KBM-7 (cell line): ENCODE measurements at places on chromosomes 1 and 21.

- peak; percentile 47 for DNase-seq
Observed at GRCh38 chr21:14120091-14120734, 90.5 kb downstream of the LIPI start.

DNA sequence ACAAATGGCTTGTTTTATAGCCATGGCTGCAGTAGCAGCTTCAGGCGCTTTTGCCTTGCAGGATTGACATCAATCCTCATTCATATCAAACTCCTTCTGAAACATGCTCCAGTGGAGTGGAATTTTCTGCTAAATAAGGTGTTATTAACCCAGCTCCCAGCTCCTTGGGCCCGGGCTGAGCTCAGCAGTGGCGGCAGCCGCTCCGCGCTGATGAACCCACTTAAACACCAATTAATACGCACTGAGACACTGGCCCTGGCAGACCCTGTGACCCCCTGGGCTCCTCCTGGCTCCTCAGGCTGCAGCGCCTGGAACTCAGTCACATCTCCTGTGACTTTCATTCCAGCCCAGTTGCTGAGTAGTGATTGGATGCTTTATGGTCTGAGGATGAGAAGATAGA lies 137.4 kb upstream of the GRIK3 start:
- DNase-seq: no peak

- DNase-seq: no peak
Observed at GRCh38 chr1:86852782-86853408, 61.0 kb downstream of the SELENOF start.

GRCh38 chr1:158310623-158311022 lies 20.7 kb downstream of the CD1B start:
- DNase-seq: no peak

DNA sequence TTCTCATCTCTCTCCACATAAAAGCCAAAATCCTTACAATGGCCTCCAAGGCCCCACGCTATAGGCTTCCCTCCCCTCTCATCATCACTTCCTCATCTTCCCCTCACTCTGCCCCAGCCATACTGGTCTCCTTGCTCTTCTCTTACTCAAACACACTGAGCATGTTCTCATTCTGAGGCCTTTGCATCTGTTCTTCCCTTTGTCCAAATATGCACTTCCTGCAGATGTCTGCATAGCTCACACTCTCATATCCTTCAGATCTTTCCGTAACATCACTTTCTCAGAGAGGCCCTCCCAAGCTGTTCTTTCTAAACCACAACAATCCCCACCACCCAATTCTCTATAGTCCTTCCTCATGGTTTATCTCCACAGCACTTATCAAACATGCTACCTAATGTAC lies 284.1 kb downstream of the HHIPL2 start:
- DNase-seq: no peak

DNA sequence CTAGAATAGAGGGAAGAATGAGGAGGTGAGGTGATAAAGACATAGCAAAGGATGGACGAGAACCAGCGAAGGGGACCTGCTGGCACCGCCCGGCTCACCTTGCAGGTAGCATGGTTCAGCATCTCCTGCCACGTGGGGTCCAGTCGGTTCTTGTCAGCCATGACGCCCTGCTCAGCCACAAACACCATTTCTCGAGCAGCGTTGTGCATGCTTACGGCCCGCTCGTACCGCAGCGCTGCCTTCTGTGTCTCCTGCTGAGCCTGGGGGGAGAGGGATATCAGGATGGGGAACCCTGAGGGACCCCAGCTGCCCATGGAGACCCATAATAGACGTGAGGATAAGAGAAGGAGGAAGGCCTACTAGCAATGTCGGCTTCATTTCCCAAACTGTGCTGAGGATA lies 11.4 kb downstream of the SH3BP5L start:
- no peak for DNase-seq

- DNase-seq: no peak
Observed at GRCh38 chr21:27806281-27806680, 839.4 kb upstream of the ADAMTS5 start.

GRCh38 chr1:151510614-151510956 lies 602 bp upstream of the CGN start:
- DNase-seq: no peak

- DNase-seq: no peak
Observed at GRCh38 chr1:4020449-4020848, 120.4 kb upstream of the C1orf174 start.

DNA sequence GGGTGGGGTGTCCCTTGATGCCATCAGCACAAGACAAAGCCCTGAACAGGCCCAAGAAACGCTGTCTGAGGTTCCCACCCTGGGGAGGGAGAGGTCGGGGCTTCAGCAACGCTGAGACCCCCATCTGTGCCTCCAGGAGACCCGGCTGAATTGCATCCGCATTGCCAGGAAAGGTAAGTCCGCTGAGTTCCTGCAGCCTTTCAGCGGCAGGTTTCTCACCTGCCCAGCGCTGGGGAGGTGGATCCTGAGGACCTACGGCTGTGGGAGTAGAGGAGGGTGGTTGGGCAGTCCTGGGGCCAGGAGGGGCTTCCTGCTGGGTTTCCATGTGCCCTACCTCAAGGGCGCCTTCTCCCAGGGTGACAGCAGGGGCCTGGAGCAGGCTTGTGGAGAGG lies 47.5 kb downstream of the PTPRU start:
- no peak for DNase-seq

- no peak for DNase-seq
Observed at GRCh38 chr1:91925644-91926435, 23.4 kb upstream of the BRDT start.

- no peak for DNase-seq
Observed at GRCh38 chr21:17674106-17674505, 61.4 kb upstream of the BTG3 start.

GRCh38 chr1:78005755-78006154 lies 1.0 kb downstream of the DNAJB4 start:
- peak; percentile 67 for DNase-seq

DNA sequence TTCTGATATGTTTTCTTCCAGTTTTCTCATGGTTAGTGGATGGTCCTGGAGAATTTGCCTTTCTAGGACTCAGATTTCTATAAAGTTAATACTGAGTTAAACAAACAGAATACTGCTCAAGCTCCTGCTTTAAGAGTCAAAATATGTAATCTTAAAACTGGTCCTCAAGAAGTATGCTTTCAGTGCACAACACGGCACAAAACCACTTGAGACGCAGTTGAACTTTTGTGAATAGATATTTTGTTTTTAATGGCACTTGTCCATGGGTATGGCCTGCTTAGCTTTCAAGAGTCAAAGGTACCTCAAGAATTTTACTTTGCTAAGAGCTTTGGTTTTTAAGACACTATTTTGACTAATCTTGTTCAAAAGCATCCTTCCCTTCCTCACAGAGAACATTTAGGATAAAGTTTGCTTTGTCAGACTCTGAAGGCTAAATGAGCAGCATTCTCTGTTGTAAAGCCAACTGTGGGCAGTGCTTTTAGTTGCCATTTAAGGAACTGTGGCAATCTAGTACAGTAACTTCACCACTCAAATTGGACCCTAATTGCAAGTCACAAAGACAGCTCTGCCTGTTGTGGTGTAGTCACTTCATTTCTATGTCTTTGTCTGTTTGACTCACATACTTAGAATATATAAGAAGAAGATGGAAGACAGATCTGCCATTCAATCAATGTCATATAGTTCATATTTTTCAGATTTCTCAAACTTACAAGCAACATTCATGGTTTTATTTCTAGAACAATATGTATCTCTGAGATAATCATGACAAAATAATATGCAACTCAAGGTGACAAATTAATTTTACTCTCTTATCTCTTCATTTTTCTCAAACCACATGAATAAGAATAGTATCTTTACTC lies 28.8 kb downstream of the SAMD13 start:
- DNase-seq: no peak

- no peak for DNase-seq
Observed at GRCh38 chr1:153696741-153697140, 18.3 kb downstream of the NPR1 start.

GRCh38 chr1:165738794-165739193 lies 29.9 kb downstream of the TMCO1 start:
- DNase-seq: no peak

DNA sequence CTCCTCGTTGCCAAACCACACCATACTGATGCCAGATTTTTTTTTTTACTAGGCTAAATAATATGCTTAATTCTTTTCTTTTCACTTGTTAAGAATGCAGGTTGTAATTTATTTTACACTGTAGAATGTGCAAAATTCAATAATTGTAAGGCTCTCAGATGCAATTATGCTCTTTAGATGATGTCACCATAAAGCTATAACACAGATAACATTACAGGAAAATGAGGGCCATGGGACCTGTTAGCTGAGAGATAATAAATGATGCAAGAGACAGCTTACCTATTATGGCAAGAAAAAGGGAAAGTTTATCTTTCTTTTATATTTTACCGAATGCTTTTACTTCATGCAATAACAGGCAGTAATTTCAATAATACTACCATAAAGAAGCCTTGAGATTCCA lies 35.4 kb downstream of the CHRM3 start:
- DNase-seq: no peak

GRCh38 chr1:180881806-180882509 lies 30.7 kb upstream of the KIAA1614 start:
- peak; percentile 52 for DNase-seq
